ENCODE measurements at places on chromosomes 11 and 22.

- DNase-seq, result no peak
Observed at GRCh38 chr11:77868744-77869143, 47.8 kb downstream of the AAMDC start.

- DNase-seq, result peak; percentile 92
Observed at GRCh38 chr11:132064987-132065620, 694.7 kb downstream of the NTM start.

DNA sequence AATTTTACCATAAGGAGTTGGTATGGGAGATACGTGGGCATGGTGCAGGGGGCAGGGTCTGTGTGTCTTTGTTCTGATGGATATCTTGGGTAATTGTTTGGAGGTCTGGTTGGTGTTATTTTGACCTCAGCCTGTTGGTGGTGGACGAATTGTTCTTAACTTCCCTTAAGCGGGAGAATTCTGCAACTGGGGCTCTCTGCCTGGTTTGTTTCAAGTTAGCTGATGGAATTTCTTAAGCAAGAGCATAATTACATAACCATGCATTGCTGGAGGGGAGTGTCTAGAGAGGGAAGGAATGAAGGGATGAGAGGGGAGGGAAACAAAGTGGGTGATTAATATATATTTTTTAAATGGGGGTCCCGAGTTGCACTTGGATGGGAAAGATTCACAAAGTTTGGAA is 908.5 kb upstream of the RAG2 start:
- no peak for DNase-seq

- no peak for DNase-seq
Observed at GRCh38 chr11:11318961-11319360, 34.1 kb downstream of the CSNK2A3 start.

GRCh38 chr22:38313384-38313955 is 3.8 kb downstream of the CSNK1E start:
- peak; percentile 75 for DNase-seq

DNA sequence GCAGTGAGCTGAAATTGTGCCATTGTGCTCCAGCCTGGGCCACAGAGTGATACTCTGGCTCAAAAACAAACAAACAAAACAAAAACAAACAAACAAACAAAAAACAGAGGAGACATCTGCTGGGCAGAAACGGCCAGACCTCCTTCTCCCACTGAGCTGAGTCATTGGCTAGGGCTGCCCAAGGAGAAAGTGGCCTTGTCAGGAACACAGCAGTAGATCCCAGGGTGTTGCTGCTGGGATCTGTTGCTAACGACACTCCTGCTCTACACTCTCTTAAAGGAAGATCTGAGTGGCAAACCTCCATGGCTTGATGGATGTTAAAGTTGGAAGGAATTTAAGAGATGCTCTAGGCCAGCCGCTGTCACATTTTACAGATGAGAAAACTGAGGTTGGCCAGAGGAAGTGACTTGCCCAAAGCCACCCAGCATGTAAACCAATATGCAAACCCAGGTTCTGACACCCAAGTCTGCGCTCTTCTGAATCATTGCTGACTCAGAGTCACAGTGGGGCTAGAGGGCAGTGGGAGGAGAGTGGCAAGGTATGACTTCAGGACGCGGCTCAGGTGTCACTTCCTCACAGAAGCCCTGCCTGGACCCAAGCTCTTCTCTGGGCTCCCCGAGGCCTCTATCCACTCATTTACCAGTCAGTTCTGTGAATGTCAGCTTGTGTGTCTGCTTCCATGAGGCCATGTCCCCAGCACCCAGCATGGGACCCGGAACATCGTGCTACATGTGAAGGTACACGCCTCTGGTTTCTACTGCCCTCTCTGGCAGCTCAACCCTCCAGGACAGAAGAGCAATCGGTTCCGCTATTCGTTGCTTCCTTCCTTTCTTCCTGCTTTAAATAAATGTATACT is 11.3 kb upstream of the GDPD5 start:
- peak; percentile 36 for DNase-seq

- DNase-seq, result peak; percentile 14
Observed at GRCh38 chr22:21981874-21982273, 713 bp downstream of the TOP3B start.

- DNase-seq, result no peak
Observed at GRCh38 chr11:1879941-1880720, 11.6 kb downstream of the PRR33 start.

DNA sequence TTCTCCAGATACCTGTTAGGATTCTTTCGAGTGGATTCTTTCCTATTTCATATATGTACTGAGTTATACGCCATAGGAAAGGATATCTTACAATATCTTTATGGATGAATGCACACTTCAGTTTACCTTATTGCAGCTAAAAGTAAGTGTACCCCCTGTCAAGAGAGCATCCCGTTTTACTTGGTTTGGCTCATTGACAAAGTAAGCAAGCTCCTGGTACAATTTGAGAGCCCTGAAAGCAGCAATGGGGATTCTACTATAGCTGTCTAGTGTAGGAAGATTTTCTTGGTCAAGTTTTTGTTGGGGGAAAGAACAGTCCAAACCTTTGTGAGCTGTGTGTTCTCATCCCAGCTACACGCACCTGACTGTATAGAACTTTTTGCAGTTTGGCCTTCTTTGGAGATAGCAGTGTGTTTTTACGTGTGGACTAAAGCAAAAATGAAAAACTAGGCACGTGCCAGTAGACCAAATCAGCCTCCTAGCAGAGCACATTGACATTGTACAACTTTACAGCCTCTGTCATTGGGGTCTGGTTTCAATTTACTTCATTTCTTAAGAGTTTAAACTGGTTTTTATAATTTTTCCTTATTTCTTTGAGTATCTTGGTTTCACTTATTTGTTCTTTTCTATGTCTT is 44.0 kb downstream of the PPP6R3 start:
- DNase-seq, result no peak

GRCh38 chr11:79173615-79174014 is 267.2 kb downstream of the TENM4 start:
- no peak for DNase-seq

DNA sequence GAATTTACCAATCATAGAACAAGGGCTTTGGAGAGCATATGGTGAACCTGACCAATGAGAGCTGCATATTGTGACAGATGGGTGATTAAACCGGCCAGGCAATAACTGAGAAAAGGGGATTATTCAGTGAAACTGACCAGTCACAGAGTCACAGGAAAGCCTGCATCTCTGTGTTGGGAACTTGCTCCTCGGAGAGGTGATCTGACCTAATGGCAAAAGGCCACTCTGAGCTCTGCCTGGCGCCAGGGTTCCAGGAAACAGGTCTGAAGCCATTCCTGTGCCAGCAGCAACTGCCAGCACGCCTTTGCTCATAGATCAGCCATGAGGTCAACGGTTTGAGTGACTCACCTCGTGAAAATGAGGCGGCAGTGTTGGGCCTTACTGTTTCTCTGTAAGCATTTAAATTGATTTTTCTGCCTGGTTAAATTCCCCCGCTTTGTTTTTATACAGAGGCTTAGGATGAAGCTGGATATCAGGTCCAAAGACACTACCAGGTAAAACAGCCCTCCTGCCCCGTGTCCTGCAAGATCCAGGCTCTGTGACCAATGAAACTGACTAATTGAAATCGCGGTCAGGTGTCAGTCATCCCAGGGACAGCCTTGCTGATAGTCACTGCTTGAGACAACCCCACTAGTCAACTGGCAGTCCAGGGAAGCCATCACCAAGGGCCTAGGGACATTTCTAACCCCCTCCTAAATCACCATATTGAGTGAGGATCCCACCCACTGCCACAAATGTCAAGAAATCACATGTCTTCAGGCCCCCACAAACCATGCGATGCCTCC is 35.8 kb upstream of the MYOD1 start:
- DNase-seq, result peak; percentile 92

DNA sequence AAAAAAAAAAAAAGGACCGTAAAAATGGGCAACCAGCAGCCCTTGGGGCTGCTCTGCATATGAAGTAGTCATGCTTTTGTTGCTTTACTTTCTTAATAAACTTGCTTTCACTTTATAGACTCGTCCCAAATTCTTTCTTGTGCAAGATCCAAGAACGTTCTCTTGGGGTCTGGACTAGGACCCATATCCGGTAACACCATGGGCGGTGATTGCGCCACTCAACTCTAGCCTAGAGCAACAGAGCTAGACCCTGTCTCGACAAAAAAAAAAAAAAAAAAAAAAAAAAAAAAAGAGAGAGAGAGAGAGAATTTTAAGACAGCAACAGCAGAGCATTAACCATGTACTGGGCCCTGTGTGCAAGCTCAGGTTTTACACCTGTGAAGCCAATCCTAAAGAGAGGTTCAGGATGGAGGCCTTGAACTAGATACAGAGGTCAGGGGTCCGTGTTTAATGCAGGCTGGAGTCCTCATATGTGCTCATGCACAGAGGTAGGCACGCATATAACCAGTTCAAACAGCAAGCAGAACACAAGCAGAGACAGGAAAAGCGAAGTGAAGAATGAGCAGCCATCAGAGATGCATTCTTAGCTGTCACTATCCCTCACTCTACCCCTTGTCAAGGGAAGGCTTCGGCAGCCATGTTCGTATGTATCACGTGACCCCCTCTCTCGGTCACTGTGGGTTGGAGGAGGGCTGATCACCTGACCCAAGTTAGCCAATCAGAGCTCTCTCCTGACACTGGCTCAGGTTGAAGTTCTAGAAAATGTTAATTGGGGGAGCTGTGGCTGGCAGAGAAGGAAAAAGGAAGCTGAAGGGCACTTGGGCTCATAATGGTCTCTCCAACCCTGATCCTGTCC is 16.7 kb upstream of the SYT12 start:
- peak; percentile 12 for DNase-seq

GRCh38 chr11:130124096-130124495 is 35.5 kb upstream of the ST14 start:
- DNase-seq, result peak; percentile 89
